ENCODE measurements at places on chromosomes 3 and 15.
A peak's percentile ranks its signal among the peaks of the same experiment; 100 is the strongest.

GRCh38 chr3:79297245-79297960 is 470.4 kb downstream of the ROBO1 start:
- peak; percentile 34 for DNase-seq

DNA sequence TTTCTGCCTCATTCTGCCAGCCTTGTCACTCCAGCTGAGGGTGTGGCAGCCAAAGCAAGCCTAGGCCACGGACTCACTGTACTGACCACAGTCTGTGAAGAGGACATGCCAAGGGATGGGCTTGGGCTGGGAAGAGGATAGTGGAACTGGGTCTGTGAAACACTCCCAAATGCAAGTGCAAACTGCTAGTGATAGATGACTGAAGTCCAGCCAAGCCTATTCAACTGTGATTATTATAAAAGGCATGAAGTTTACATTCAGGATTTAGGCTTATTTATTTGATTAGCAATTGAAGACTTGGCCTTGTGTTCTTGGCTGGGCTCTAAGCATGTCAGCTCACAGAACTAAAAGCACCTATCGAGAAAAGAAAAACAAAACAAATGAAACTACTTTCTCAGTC is 84.9 kb upstream of the UBE2E1 start:
- no peak for DNase-seq

DNA sequence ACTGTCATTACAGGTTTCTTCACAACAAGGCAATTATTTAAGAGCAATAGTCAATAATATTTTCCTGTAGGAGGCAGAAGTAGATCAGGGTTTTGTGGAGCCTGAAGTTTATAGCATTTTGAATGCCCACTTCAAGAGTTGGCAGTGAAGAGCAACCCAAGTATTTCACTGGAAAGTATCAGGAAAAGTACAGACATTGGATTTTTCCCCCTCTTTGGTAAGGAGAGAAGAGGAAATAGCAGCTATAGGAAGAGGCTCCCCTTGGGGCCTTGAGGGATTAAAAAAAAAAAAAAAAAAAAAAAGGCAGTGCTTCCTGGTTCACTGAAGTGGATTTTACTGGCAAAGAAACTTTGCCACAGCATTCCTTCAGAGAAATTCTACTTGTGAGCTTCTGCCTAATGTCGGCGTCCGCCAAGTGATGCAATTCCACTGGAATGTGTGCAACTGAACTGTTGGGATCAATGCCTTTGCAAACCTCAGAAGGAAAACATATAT is 5.7 kb upstream of the CNTN6 start:
- DNase-seq = no peak

DNA sequence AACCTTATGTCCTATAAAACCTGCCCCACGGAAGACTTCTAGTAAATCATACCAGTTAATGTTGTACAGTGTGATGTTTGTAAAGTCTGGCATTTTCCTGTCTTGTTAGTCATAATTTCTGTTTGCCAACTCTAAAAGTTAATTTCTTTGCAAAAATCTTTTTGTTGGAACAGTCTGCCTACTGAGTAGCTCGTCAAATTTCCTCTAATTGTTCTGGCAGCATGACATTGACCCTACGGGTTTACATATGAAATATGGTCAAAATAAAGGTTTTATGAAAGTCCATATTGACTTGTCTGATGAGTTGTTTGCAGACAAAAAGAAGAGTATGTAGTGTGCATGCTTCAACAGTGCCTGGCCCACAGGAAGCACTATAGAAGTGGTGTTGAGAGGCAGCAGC is 79.8 kb upstream of the SOX2 start:
- no peak for DNase-seq

GRCh38 chr3:114606336-114606735 is 312.5 kb downstream of the TIGIT start:
- DNase-seq = no peak

- DNase-seq = no peak
Measured at GRCh38 chr3:30664884-30665283, 58.5 kb downstream of the TGFBR2 start.

GRCh38 chr3:47421741-47422649 is 41.2 kb downstream of the PTPN23 start:
- no peak for DNase-seq

DNA sequence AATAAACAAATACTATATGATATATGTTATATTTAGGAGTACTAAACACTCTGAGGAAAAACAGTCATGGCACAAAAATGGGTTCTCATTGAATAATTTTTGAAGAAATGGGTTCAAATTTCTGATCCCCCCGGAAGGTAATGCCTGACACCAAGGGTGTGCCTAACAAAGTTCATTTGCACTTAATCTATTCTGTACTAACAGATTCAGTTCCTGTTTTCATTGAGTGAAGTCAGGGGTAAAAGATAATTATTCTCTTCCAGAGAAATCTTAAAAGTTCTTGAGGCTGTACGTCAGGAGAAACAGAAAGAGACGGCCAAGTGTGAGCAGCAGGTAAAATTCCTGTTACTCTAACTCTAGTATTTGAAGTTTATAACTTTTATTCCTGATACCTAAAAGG is 34.5 kb upstream of the TMEM42 start:
- no peak for DNase-seq

- no peak for DNase-seq
Measured at GRCh38 chr15:84983711-84984110, 2.1 kb downstream of the PDE8A start.

DNA sequence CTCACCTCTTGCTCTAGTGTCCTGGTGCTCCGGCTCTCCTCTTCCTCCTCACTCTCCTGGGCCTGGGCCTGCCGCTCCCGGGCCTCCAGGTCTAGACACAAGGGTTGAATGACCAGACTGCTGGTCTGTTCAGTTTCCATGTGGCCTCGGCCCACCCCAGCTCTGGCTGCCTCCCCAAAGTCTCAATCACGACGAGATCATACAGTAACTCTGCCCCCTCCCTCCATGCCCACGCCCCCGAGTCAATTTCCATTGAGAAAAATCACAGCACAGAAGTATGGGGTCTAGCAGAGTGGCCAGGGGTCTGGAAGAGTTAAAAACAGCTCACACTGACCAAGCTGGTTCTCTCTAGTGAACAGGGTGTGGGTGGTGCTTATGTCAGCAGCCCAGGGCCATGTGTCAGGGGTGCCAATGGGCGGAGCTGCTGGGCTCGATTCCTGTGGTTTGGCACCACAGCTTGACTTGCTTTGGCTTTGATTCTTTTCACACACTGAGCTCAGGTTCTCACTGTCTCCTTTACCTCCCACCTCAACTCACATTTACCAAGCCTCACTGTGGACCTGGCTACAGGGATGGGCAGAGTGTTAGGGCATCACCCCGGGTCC is 6.9 kb downstream of the C15orf62 start:
- DNase-seq = no peak

DNA sequence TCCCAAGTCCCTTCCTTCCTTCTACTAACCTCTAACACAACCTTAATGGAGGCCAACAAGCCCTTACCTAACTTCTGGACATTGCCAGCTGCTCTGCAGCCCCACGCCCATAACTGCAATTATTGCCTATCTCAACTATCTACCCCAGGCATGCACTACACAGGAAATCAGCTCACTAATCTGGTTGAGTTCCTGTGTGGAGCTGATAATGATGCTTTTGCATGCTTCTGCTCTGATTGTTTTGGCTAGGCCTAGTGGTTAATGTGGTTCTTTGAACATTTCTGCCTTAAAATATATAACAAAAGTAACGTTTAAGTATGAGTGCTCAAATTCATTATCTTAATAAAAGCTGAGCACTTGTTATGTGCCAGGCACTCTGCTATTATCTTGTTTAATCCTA is 463.9 kb downstream of the MFSD1 start:
- DNase-seq = no peak

DNA sequence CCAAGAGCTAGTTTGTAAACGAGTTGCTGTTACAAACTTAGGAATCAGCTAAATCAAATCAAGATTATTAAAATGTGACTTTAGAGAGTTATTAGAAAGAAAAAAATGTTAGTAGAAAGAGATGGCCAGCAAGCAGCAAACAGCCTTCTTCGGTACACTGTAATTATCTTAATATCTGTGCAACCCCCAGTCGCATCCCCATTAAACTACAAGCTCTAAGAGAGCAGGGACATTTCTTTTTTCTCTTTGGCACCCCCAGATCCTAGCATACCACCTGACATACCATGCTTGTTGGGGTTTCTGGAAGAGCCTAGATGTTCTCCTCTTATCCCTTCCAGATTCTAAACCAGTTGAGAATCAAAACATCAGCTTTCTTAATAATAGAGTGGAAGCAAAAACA is 45.1 kb upstream of the LIPC start:
- no peak for DNase-seq

DNA sequence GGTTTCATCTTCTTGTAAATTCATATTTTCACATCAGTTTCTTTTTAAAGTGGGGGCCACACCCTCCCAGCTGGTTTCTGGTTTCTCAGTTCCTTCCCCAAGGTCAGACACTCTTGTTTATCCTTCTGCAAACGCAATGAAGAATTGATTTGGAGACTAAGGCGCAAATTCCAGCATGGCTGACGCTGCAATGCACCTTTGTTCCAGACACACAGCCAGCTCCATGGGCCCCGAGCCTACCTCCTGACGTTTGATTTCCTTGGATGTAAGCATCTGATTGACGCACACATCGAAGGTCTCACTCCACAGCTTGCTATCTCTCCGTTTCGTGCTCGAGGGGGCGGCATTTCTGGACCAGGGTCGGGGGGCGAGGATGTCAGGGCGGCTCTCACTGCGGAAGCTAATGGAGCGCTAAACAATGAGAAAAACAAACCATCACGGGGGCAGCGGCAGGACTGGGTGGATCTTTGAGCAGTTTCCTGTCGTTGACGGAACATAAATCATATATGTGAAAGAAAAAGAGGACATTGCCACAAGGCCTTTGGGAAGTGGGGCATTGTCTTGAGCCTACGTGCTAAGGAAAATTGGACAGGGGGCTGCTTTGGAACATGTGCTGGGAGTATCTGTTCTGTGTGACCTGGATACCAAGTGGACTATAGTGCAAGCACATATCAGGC is 46.9 kb downstream of the ARHGEF3 start:
- DNase-seq = no peak

- no peak for DNase-seq
Measured at GRCh38 chr15:36108541-36108940, 470.9 kb upstream of the CDIN1 start.

GRCh38 chr15:51576911-51577500 is 45.6 kb downstream of the DMXL2 start:
- DNase-seq = no peak

DNA sequence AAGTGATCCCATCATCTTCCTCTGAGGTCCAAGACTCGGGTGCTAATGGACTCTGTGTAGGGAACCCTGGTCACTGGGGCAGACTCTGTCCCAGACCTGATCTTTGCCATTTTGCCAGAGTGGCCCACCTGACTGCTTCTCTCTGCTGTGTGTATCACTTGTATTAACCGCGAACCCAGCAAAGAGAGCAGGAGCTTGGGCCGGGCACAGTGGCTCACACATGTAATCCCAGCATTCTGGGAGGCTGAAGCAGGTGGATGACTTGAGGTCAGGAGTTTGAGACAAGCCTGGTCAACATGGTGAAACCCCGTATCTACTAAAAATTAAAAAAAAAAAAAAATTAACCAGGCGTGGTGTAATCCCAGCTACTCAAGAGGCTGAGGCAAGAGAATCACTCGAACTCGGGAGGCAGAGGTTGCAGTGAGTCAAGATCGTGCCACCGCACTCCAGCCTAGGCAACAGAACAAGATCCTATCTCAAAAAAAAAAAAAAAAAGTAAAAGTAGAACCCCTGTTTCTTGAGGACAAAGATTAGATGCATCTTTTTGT is 32.9 kb upstream of the CYP11A1 start:
- DNase-seq = no peak

DNA sequence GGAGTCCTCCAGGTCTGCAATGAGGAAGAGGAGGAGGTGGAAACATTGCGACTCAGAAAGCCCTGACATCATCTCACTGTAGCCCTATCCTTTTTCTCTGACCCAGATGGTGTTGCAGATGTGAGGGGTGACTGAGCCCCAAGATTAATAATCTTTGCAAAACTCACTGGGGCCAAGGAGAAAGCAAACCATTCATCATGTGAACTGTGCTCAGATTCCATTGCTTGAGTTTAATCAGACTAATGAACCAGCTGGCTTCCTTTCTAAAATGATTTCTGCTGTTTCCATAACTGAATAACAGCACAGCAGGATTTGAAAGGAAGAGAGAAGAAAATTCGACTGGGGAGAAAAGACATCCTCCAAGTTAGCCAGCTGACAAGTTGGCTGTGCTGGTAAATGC is 13.4 kb upstream of the DGKG start:
- no peak for DNase-seq

- no peak for DNase-seq
Measured at GRCh38 chr15:88538972-88539371, 7.5 kb downstream of the DET1 start.

DNA sequence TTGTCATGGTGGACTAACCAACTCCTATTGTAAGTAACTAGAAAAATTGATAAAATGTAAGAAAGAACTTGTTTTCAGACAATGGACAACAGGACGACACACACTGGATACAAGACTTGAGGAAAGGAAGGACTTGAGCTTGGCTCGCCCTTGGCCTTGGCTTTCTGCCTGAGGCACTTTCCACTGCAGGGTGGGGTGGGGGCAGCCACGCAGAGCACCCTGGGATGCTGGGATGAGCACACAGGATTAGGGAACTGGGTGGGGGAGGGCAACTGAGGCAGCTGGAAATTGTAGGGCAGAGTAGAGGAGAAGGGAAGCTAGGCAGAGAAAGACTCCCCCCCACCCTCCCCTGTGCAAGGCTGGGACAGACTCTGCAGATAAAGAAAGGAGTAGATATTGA is 25.5 kb upstream of the HHATL start:
- no peak for DNase-seq

GRCh38 chr3:141603473-141604035 is 116.7 kb downstream of the RASA2 start:
- DNase-seq = no peak

- DNase-seq = no peak
Measured at GRCh38 chr3:155704061-155704460, 40.8 kb downstream of the PLCH1 start.

DNA sequence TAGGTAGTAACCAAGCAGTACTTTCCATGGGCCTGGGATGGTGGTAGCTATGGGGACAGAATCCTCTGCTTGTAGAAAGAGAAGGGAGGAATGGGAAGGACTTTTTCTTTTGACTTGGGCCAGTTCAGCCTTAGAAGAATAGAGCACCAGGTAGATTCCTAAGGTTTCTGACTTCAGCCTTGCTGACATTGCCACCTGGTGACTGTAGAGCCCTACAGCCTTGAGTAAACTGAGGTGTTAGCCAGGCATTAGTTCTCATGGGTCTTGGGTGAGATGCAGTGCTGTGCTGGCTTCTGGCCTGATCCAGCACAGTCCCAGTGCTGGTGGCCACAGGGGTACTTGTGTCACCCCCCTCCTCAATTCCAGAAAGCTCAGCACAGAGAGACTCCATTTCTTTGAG is 171.1 kb downstream of the ZBBX start:
- DNase-seq = no peak
